ENCODE measurements at places on chromosomes 2 and 18.

GRCh38 chr2:8489221-8489620 is 192.6 kb upstream of the ID2 start:
- DNase-seq, result no peak

GRCh38 chr2:99960291-99960690 is 182.1 kb downstream of the AFF3 start:
- no peak for DNase-seq

DNA sequence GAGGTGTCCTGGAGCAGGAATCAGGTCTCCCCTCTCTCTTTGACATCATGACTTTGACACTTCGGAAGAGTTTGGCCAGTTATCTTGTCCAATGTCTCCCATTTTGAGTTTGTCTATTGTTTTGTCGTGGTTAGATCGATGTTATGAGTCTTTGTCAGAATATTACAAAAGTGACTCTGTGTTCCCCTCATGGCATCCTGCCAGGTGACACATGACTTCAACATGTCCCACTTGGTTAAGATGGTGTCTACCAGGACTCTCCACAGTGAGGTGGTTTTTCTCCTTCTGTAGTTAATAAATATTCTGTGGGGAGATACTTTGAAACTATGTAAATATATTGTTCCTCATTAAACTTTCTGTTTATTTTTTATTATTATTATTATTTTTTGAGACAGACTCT is 76.6 kb upstream of the BZW1 start:
- no peak for DNase-seq

DNA sequence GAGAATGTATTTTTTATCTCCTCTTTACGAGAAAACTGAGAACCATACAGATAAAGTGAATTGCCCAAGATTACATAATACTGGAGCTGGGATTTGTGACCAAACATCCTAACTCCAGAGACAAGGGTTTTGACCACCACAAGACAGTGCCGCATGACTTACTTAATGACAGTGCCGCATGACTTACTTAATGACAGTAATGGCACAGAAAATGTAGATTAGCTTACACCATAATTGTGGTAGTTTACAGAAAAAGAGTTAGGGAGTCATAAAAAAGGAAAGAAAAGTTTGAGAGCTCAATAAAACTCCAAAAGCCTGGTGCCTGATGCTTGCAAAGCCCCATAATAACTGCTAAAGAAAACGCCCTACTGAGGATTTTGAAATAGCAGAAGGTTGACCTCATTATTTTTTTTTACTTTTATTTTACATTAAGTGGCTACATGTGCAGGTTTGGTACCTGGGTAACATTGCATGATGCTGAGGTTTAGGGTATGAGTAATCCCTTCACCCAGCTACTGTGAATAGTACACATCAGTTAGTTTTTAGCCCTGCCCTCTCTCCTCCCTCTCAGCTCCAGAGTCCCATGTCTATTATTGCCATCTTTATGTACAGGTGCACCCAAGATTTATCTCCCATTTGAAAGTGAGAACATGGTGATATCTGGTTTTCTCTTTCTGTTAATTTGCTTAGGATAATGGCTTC is 310.0 kb upstream of the UBE2E3 start:
- DNase-seq, result no peak

GRCh38 chr2:46392561-46393346 is 86.6 kb upstream of the TMEM247 start:
- DNase-seq, result no peak

DNA sequence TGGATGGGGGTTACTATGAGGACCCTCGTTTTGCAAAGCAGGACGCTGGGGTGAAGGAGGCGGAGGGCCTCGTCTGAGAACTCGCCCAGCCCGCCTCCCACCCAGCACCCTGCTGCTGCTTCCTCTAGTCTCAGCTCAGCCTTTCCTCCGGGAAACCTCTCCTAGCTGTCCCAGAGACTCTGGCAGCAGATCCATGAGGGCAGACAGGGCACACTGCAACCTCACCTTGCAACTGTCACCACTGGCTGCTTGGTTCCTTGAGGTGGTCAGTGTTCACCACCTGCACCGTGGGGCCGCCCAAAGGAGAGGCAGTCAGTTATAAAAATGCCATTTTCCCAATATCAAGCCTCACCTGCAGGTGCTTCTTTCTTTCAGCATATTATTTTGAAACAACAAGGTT is 45.6 kb downstream of the PARD6G start:
- DNase-seq, result no peak

Measured in right renal pelvis (tissue), 4 donors.